Spleen (tissue), 13 donors: ENCODE measurements at places on chromosomes 3 and 15.

DNA sequence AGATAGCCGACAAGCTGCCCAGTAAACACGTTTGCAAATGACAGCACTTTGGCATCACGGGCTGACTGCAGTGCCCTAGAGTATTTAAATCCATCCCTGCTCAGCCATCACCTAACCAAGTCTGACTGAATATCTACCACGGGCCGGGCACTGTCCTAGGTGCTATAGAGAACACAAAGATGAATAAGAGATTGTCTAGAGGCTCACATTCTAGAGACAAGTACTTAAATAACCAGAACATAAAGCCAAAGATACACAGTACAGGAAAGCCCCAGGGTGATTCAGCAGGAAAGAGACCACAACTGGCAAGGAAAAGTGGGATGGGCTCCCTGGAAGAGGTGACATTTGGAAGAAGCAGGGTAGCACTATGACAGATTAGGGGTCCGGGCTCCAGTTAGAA, 103.5 kb downstream of the MYLK start:
- no peak for DNase-seq

GRCh38 chr15:79875213-79875612, 21.6 kb downstream of the MTHFS start:
- no peak for DNase-seq

DNA sequence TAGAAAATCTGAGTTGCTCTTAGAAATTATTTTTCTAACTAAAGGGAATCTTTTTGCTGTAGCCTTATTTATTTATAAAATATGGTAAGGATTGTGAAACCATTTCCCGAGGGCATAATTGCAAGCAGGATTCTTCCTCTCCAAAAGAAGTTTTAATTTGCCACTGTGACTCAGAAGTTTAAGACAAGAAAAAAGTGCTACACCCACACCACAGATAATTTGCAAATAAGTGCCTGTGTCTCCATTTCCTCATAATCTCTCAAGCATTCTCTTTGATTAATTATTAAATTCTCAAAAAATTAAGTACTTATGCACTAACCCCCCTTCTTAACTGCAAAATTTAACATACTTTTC, 43.6 kb downstream of the RASA2 start:
- no peak for DNase-seq

DNA sequence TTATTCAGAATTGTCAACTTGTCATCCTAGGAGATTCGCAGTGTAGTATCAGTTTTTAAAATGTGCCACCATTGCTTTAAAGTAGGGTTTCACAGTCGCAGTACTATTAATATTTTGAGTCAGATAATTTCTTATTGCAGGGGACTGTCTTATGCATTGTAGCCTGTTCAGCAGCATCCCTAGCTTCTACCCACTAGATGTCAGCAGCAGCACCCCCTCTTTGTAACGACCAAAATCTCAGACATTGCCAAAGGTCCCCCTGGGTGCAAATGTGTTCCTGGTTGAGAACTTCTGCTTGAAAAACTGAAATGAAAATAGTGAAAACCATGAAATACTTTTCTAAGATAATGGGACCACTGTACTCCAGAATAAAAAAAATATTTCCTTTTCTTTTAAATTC, 474.8 kb downstream of the CNTN3 start:
- DNase-seq: no peak

GRCh38 chr3:135325096-135325495, 530.0 kb downstream of the EPHB1 start:
- no peak for DNase-seq

GRCh38 chr3:147412917-147413685, 3.9 kb downstream of the ZIC1 start:
- DNase-seq: no peak

DNA sequence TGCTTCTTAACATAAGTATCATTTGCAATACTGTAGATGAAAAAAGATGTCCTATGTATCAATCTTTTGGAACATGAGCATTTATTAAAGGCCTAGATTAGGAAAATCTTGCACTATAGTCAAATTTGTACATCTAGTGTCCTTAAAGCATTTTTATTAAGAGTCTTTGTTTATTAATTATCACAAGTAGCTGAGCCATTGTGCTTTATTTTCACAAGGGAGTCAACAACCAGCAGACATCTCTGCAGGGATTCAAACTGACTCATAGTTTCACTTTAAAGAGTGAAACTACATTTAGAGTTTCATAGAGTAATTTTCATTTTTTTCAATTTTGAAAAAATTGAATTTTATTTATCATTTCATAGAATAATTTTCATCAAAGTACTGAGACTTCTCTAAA, 94.5 kb upstream of the EIF1B start:
- no peak for DNase-seq

- DNase-seq: no peak
These were observed 841 bp downstream of the EIF3J start for GRCh38 chr15:44537735-44538240.

- DNase-seq: no peak
These were observed 216.1 kb downstream of the SLCO3A1 start for GRCh38 chr15:92069308-92070250.

- no peak for DNase-seq
These were observed 445.4 kb downstream of the EPHB1 start for GRCh38 chr3:135240426-135240825.

- no peak for DNase-seq
These were observed 66.8 kb upstream of the RASGRP1 start for GRCh38 chr15:38631119-38632075.

DNA sequence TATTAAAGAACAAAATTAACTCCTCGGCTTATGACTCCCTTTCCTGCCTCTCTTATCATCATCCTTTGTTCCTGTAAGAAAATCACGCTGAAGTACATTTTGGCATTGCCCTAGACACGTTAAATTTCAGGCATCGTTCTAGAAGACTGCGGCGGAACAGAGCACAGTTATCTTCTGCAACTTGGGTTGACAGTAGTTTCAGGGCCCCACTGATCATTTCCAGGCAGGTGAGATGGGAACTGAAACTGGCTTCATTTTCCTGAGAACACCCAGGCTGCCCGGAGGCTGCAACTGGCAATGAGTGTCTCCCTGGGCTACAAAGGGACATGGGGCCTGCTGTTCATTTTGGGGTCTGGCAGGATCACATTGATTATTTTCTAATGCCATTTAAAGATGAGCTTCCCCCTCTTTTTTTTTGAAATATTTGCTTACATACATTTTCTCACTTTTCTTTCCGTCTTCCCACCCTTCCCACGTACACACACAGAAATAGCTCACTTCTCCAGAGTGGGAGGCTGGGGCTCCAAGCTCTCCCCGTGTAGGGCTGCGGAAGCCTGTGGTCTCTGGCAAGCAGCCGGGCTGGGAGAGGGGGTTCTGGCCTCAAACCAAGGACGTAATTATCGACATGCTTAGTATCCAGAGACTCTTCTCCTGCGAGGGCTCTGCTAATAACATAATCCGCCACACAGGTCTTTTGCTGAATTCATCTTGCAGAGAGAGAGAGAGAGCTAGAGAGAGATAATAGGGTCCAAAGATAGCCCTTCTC, 267.4 kb downstream of the ABHD5 start:
- DNase-seq: no peak

DNA sequence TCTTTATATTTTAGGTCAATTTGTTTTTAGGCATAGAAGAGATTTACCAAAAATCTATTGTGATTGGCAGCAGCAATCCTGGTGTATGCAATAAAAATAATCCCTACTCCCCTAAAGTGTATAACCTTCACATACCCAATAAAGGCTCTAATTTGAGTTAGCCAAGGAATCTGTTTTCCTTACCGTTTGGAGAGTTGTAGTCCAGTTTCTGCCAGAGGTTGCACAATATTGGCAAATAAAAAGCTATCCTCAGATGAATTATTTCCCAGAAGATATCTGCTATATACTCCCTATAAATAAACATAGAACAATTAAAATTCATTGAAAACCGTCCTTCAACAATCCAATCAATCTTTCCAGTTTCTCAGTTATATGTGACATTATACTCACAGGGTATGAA, 31.1 kb downstream of the ACKR4 start:
- no peak for DNase-seq

DNA sequence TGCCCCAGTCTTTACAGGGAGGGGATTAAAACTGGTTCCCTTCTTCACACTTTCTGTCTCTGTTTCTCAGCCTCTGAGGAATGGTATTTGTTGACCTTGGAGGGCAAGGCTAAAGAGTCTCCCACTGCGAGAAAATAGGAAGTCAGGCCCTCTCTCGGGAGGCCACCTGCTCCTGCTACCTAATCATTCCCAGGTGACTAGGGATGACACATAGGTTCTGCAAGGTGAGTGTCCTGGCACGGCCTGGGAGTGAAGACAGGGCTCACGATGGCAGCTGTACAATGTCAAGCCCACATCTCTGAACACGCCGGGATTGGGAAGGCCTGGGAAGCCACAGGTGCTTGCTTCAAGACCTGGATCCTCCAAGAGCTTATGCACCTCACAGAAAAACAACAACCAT, 314.2 kb downstream of the NTRK3 start:
- DNase-seq: no peak

GRCh38 chr15:99279290-99279689, 28.0 kb downstream of the LRRC28 start:
- DNase-seq: no peak
